ENCODE measurements at places on chromosomes 1 and 21.

GRCh38 chr1:183259924-183260323, 73.9 kb downstream of the LAMC2 start:
- DNase-seq: no peak

GRCh38 chr1:41416552-41417334, 55.5 kb downstream of the FOXO6 start:
- peak; percentile 71 for DNase-seq

DNA sequence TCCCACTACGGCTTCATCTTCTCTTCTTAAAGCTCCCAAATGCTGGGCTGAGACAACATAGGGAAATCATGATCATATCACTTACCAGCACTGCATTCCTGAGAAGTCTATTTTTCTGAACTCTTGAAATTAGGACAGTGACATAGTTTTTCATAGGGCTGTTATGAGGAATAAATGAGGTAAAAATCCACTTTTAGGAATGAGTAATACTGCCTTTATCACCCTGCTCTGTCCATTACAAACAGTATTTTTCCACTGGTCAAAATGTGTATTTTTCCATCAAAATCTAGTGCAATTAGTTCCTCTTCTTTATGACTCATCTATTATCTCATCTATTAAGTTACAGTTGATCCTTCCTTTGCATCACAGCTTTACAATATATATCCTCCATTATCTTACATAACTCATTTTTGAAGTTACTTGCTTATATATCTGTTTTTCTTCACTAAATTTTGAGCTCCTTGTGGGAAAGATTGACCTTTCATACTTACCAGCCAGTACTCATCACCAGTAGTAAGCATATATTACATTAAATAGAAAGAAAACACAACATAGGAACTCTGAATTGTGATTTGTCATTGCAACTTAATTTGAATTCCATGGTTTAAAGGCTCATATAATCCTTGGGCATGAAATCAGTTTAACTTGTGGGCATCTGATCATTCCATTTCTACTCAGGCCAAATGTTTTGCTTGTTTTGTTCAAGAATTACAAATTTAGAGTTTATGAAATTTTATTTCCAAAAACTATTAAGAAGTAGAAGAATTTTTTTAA, 37.1 kb downstream of the PRRX1 start:
- DNase-seq: no peak

- DNase-seq: no peak
Observed at GRCh38 chr1:169631249-169631648, 1.3 kb upstream of the SELP start.

DNA sequence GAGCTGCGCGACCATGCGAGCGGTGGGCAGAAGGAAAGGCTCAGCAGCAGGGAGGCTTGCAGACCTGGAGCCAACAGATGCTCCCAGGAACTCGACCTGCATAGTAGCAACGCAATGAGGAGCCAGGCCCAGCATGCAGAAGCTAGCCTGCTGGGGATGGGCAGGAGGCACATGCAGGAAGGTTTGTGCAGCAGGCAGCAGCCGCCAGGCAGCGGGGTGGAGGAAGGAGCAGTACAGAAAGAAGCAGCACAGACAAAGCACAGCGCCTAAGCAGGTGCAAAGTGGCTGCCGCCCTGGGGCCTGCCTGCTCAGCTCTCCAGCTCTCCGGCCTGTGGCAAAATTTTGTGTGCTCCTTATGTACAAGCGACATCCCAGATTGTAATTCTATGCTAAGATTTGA, 213.5 kb upstream of the MAP1LC3C start:
- no peak for DNase-seq

GRCh38 chr21:44657635-44658540, at the start of gene KRTAP12-3:
Gene KRTAP12-3, plus strand, starts transcription at chr21:44657932. Its CDS starts 48 bp downstream, at chr21:44657980.
- peak; percentile 17 for DNase-seq

- no peak for DNase-seq
Observed at GRCh38 chr1:246647113-246647512, 77.1 kb upstream of the SCCPDH start.

- DNase-seq: no peak
Observed at GRCh38 chr1:13842497-13842896, 142.5 kb downstream of the PRDM2 start.

- no peak for DNase-seq
Observed at GRCh38 chr21:30117631-30118030, 49.0 kb downstream of the CLDN17 start.

DNA sequence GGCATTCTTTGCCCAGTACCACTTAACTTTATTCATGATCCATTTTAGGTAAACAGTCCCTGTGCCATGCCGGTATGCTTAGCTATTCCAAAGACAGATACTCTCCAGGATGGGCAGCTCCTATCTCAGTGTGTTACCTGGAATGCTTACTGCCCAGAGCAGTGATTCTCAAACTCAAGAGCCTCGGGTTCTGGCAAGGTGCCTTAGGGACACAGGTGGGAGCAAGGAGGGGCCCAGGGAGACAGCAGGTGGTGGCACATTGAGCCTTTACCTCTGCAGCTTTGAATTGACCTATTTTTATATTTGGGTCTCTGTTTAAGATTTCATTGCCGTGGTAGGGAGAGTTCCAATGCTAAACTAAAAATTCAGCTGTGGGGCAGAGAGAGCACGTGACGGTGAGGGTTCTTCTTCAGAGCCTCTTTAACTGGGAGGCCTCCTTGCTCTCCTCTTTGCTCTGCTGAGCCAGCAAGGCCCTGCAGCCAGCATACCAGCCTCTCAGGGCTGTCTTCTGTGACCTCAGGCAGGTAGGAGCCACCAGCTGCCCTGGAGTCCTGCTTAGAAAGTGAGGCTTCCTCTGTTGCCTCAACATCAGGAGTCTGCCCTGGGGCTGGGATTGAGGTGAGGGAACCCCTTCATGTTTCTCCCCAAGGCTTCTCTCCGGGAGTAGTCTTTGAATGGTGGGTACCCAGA, 20.2 kb downstream of the PHGDH start:
- no peak for DNase-seq

GRCh38 chr1:236150311-236150955, 8.1 kb downstream of the GPR137B start:
- DNase-seq: no peak

DNA sequence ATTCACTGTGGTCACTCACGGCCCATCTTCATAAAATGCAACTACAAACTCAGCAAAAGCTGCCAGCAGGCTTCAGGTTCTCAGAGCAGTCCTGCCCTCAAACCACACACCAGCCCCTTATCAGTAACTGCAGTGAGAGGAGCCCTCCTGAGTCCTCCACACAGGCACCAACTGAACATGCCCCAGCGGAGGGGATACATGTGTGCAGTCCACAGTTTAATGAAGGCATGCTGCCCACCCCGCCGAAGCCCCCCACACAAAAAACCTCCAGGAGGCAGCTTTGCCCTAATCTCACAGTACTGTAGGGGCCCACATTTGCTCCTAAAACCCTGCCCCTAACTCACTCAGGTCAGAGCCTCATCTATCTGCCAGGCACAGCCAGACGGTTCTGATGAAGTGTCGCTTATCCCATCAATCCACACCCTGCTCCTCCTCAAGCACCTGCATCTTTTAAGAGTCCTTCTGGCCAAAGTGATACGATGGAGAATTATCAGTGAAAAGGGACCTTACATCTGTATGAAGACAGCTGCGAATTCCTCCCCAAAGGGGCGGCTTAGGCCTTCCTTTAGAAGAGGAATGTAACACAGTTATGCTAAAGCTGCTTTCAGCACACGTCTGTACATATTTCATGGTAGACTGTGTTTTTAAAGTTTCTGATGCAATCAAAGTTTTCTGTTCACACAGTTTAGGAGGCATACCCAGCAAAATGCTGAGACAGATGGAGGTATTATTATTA, 3.5 kb downstream of the ABCB10 start:
- no peak for DNase-seq

GRCh38 chr1:202615501-202616354, 94.5 kb downstream of the SYT2 start:
- DNase-seq: no peak

DNA sequence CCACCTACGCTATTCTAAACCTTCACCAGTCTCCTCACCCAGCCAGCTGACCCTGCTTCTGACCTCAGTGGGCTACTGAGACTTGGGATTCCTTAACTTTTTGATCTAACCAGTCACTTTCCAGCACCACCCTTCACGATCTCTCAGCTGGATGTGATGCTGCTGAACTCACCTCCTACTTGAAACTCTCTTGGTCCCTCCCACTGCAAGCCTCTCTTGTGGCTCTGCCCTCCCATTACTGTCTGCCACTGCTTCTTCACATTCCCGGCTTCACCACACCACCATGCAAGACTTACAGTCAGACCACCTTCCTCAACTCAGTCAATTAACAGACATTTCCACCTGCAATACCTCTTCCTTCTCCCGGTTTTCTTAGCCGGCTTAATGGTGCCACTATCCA, 6.3 kb downstream of the TAF5L start:
- no peak for DNase-seq

All from stimulated activated CD4-positive, alpha-beta T cell treated with anti-CD3 and anti-CD28 coated beads, Interleukin-15, amount 100 ng/mL, for 24 hours (primary cell).